ENCODE measurements at places on chromosomes 5 and 9. TPM values are rescaled to one million over a fixed set of nuclear protein-coding genes. Genes with fewer than 3 reads are reported as not detected.

Gene STING1
- total RNA-seq: not detected

Gene GFI1B
- 1.0 TPM for total RNA-seq

Gene FAM200C
- total RNA-seq: 6.9 TPM

- no peak for DNase-seq
Observed at GRCh38 chr5:143685246-143685815, 126.6 kb upstream of the HMHB1 start.

- no peak for DNase-seq
Observed at GRCh38 chr5:62287237-62287636, 18.8 kb upstream of the KIF2A start.

- no peak for DNase-seq
Observed at GRCh38 chr5:96260009-96260408, 173.0 kb downstream of the PCSK1 start.

DNA sequence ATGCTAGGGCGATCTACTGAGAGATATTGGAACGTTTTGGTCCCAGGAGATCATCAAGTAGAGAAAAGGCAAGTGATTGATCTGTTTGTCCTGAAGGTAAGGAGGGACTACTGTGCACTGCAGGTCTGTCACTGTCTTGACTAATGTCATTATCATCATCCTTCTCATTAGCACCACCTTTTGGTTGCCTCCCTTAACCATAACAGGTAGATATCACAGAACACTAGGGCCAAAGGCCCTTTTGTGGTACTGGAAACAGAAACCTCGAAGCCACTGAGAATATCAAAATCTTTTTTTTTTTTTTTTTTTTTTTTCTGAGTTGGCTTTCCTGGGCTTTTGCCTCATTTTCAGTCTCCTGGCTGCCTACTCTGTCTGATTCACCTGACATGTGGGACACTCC lies 134.0 kb downstream of the KCTD16 start:
- no peak for DNase-seq

- no peak for DNase-seq
Observed at GRCh38 chr5:136482206-136482605, 116.9 kb upstream of the TRPC7 start.
